ENCODE measurements at places on chromosomes 11 and 22. TPM values are rescaled to one million over a fixed set of nuclear protein-coding genes. Genes with fewer than 3 reads are reported as not detected.

TREH gene
- polyA plus RNA-seq, result 3.8 TPM

CSRP3 gene
- polyA plus RNA-seq, result 0.26 TPM

PACSIN2 gene
- 90.6 TPM for polyA plus RNA-seq

IGF2 gene
- polyA plus RNA-seq, result 26.9 TPM

RASGRP2 gene
- 12.4 TPM for polyA plus RNA-seq

RIMBP3C gene
- 0.12 TPM for polyA plus RNA-seq

FAM83F gene
- polyA plus RNA-seq, result 5.1 TPM

CARD10 gene
- 30.2 TPM for polyA plus RNA-seq

KCNA4 gene
- 0.15 TPM for polyA plus RNA-seq

SAA2 gene
- 0.49 TPM for polyA plus RNA-seq

PANX3 gene
- not detected for polyA plus RNA-seq

Data from pancreas (tissue), 10 donors.